ENCODE measurements at places on chromosomes 7 and 10.
A peak's percentile ranks its signal among the peaks of the same experiment; 100 is the strongest.

DNA sequence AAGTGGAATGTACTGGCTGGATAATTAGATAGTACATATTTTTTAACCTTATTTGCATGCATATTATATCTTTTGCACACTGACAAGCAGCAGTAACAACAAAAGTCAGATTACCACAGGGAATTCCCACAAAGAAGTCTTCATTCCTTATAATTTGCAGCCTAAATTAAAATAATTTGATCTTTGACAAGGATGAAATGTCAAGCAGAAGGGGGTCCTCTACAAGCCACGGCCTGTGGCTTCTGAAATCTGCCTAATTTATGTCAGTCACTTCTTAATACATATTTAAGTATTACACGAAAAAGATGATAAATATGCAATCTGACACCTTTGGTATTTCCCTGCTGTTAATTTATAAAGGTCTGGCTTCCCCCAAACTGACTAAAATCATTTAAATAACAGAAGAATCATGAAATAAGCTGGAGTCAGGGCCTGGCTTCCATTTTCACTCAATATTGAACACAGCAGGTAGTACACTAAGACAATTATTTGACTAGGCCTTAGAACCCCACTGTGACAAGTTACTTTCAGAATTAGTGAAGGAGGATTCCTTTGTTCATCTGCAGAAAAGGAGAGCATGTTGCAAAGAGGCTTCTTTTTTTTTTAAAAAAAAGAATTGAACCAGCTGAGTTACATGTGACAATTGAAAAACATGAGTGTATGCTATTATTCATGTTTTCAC is 351.1 kb upstream of the ETV1 start:
- no peak for ATAC-seq

DNA sequence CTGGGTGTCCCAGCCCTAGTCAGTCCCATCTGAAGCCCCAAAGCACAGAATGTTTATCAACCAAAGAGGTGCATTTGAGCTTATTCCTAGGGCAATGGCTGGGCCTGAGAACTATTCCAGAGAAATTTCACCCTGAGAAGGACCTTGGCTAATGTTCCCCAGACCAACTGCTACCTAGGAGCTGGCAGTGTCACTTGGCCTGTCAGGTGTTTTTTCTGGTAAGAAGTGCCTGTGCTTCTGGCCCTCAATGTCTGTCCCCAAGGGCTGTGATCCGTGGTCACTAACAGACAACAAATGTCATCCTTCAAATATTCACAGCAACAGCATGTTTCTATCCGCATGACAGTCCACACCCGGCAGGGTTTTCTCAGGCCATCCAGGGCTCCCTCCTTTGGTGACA is 209.3 kb upstream of the FRMD4A start:
- ATAC-seq, result no peak

DNA sequence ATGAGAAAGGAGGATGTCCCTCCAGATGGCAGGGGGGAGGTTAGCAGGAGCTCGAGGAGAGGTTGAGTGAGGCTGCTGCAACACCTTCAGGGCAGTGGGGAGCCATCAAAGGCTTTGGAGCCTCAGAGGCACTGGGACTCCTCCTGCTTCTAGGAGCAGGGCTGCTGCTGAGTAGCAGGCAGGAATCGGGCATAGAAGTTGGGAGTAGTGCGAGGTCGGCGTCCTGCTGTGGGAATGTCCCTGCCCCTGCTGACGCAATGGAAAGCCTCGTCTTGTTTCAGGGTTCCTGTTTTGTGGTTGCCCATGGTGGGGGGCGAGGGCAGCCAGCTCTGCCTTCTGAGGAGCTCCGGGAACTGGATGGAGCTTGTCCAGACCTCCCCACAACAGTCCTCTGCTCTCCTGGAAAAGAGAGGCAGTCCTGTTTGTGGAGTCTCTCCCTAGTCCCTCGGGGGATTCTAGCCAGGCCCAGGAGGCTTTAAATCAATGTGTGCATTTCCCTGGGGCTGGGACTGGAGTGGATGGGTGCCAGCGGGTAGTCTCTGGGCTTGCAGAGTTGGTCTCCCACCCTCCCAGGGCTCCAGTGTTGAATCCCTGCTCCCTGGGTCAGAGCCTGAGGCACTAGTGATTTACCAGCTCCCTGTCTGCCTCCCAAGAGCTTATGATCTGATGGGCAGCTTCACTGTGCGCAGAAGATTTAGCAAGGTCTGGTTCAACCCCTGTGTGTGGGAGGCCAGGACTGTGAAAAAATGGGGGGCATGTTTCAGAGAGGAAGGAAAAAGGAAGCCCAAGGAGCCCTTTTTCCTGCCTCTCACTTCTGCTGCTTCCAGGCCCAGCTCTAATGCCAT is 98.7 kb upstream of the PPIF start:
- no peak for ATAC-seq

DNA sequence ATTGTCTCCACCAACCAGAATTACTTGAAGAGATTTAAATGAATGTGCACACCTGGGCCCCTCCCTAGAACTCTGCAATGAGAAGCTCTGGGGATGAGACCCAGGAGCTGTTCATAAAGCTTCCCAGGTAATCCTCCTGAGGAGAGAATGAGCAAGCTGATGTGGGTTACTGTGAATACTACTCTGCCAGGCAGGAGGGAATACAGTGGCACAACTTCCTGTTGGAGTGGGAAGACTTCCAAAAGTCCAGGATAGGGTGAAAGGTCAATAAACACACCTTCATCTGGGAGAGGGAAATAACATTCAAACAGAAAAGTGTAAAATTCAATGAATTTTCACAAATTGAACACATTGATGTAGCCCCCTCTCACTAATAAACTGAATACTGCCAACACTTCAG is 351.4 kb downstream of the ABCA13 start:
- peak; percentile 20 for ATAC-seq

DNA sequence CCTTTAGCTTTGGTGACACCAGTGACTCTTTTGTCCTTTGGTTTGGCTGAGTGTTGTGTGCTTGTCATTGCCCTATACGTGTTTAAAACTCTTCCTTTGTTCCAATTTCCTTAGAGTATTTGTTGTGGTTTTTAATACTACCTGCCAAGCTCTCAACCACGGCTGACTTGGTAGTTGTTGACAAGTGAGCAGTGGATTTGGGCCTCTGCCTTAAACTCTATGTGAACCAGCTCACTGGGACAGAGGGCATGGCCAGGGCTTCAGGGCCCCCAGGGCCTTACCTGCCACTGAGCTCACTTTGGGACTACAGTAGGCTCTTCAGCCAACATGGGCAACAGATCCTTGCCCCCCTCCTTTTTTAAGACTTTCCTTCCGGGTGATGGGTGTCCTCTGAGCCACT is 9.6 kb upstream of the DMBT1 start:
- no peak for ATAC-seq

DNA sequence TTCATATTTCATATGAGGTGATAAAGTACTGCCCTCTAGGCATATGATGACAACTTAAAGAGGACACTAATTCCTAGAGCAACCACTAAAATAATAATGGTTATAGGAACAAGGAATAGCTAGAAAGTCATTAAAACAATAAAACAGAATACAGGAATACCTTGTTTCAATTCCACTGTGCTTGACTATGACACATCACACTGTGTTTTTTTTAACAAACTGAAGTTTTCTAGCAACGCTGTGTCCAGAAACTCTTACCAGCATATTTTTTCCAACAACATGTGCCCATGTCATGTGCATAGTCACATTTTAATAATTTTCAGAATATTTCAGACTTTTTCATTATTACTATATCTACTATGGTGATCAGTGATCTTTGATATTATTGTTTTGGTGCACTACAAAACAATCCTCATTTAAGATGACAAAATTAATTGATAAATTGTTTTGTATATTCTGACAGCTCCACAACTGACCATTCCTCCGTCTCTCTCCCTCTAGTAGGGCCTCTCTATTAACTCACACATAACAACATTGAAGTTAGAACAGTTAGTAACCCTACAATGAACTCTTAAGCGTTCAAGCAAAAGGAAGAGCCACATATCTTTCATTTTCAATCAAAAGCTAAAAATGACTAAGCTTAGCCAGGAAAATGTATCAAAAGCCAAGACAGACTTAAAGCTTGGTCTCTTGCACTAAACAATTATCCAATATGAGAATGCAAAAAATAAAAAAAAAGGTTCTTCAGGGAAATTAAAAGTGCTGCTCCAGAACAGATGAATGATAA is 85.8 kb downstream of the SNX13 start:
- no peak for ATAC-seq

DNA sequence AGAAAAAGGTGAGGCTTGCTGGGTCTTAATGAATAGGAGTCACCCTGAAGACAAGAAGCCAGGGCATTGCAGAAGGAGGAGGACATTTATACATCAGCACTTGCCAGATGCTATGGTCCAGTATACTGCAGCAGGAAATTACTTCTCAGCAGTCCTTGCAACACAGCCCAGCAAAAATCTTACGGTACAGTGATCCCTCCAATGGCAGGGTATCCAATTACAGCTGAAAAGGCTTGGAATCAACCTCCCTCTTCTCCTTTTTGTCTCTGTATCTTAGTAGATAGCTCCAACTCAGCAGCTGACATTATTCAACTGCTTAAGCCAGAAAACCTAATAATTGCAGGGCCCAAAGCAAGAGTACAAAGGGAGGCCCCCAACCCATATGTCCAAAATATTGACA is 128.3 kb upstream of the COBL start:
- no peak for ATAC-seq

DNA sequence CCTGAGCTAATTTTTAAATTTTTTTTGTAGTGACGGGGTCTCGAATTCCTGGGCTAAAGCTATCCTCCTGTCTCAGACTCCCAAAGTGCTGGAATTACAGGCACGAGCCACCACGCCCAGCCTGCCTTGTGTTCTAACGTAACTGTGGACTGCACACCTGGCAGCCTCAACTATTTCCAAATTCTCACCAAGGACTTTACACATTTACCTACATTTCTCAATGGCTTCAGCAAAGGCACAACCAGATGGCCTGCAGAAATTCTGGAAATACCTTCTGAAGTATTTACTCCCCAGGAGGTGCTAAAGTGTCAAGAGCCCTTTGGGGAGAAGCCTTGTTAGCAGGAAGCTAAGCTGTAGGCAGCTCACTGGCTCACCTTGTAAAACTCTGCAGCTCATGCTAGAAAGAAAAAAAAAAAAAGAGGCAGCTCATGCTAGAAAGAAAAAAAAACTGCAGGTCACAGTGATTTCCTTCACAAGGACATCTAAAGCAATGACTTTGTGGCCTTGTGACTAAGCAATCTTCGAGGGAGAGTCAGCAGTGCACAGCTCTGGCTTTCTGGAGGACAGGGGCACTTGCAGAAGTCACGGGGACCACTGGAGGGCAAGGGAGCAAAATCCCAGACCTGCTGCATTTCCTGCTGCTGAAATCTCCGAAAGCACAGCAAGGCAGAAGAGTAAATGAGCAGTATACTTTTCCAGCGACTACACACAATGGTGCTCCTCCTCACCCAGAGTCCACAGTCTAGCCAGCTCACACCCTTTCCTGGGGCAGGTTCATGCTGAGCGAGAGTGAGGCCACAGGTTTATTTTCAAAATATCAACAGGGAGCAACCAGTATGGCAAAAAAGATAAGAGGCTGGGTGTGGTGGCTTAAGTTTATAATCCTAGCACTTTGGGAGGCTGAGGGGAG is 40.4 kb downstream of the BAIAP2L1 start:
- peak; percentile 69 for ATAC-seq

DNA sequence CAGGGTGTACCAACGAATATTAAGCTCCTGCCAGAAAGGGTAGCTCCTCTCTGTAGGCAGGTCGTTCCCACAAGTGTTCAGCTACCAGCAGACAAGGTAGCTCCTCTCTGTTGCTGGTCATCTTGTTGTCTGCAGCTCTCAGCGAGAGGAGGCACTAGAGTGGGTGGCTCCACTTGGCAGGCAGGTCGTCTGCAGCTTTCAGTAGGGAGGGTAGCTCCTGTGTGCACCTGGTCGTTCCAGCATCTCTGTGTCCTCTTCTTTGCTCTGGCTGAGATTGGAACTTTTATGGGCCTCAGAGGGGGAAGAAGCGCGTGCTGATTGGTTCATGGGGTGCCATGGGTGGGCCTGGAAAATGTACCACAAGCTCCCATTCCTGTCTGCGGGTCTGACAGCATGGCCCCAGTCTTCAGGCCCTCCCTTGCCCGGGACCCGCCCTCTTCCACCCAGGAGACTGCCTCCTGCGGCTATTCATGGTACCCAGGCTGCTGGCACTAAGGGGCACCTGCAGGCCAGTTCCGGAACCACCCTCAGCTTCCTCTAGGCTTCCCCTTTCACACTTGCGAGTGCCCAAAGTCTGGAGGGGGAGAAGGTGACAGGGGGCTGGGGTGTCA is 63.9 kb upstream of the CACNA2D1 start:
- ATAC-seq, result no peak

DNA sequence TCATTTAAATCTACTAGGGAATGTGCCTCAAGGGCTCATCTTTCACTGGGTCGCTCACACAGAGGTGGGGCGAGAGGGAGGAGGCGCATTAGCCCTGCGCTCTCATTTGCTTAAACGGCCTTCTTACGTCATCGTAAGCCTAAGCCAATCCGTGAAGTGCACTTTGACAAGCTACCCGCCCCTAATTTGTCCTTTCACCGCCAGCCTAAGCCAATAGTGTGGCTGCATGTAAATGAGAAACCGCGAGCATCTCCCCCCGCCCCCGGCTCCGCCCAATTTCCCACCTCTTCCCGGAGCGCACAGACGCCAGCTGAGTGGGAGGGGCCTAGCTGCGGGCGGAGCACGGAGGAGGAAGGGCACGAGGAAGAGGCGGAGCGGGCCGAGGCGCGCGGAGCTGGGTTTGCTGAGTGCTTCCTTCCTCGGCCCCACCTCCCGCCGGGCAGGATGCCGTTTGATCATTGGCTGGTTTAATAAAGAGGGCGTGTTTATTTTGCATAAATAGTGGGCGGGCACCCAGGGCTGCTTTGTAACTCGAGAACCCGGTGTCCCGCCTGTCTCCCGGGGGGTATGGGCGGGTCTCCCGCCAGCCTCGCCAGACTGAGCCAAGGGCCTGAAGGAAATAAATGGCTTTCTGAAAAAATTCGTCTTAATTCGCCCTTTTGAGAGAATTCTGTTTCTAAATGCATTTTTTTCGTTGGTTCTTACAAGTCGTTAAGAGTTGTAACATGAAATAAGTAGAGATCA is 289.6 kb upstream of the NFE2L3 start:
- peak; percentile 99 for ATAC-seq

DNA sequence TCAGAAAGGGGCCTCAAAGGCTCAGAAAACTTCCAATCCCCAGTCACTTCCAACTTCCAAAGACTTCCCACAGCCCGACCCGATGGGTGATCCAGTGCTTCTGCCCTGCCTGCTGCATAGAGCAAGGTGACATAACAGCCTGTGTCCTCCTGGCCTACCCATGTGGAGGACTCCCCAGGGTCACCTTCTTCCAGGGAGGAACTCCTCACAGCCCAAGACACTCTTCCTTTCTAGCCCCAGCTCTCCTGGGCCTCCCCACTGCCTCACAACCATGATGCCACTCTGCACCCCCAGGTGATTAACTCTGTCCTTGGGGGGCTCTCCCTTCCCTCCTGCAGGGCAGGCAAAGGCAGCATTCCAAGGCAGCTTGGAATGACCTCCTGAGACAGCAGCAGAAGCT is 158.4 kb upstream of the PDE1C start:
- no peak for ATAC-seq

Measured in esophagus mucosa (tissue), 1 donor.